Anterior cingulate cortex (tissue), 58 donors: ENCODE measurements at places on chromosomes 16 and 17.

DNA sequence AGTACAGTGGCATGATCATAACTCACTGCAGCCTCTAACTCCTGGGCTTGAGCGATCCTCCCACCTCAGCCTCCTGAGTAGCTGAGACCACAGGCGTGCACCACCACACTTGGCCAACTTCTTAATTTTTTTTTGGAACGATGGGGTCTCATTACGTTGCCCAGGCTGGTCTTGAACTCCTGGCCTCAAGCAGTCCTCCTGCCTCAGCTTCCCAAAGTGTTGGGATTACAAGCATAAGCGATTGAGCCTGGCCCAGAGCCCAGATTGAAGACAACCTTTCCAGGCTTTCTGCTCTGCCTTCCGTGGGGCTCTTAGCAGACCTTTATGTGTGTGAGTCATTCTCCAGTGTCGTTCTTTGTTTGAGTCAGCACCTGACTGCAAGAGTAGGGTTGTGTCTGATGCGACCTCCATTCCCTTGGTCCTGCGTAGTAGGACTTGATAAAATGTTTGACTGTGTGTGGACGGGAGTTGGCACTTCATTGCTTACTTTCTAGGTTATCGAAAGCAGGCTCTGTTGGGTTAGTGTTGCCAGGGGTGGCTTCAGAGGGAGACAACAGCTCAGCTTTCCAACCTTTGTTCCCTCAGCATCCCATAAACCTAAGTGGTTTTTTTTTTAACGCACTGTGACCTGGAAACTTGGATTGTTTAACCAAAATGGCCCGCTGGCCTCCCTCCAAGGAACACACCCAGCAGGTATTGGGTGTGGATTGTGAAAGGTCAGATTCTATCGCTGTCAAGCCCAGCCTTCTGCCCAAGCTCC lies 26.4 kb downstream of the EEF2K start:
- no peak for DNase-seq

- no peak for DNase-seq
Measured at GRCh38 chr16:57878586-57878985, 76.3 kb upstream of the KIFC3 start.

DNA sequence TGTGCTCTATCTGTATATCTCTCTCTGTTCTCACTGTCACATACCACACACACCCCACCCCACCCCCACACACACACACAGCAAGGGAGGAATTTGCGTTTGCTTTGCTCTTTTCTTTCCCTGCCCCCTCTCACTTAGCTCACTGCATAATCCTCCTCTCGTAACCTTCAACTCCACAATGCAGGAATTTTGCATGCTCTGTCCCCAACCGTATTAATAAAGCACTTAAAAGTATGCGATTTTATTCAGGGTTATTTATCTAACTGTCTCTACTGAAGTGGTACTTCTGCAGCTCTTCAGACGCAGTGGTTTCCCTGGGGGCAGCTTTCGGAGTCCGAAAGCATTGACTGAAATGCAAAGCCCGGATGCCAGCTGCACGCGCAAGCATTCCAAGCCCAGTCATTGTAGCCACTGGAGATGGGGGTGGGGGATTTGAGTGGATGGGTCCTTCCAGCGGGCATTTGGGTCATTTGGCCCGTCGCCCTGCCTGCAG lies 105.4 kb upstream of the RBFOX1 start:
- DNase-seq = no peak

DNA sequence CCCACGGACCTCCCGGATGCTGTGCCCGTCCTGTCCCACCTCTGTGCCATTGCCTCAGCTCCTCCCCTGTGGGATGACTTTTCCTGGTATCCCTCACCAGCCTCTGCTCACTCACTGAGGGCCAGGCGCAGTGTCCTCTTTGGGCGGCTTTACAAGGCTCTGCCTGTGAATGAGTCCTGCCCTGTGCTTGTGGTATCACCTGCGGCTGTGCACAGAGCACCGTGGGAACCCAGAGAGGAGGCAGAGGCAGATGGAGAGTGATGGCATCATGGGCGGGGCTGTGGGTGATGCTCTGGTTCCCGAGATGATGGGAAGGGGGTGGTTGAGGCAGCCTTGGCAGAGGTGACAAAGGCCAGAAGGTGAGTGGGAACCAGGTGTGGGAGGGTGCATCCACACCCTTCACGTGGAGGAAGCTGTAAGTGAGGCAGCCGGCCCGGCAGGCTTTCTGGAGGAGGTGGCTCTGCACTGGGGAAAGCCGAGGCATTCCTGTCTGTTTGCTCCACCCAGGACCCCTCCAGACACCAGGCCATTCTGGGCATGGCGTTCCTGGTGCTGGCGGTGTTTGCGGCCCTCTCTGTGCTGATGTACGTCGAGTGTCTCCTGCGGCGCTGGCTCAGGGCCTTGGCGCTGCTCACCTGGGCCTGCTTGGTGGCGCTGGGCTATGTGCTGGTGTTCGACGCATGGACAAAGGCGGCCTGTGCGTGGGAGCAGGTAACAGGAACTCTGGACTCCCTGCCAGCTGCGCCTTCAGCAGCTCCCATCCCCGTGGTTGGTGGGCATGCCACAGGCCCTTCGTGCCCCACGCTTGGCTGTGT lies 23.8 kb downstream of the ADCY7 start:
- no peak for DNase-seq

DNA sequence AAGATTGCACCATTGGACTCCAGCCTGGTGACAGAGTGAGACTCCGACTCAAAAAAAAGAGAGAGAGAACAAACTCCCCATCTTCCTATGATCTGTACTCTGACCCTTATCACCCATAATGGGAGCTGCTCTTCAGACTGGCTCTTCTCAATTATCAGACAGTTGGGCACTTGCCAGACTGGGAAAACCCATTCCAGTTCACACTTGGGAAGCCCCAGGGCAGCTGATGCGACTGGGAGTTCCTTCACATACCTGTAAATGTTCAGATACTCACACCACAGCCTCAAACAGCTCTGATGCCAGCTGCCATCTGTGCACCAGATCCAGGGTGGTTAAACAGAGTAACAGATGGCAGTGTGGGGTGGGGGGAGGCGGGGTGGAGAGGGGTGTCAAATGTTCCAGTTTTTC lies 23.8 kb upstream of the TMEM101 start:
- DNase-seq = no peak

DNA sequence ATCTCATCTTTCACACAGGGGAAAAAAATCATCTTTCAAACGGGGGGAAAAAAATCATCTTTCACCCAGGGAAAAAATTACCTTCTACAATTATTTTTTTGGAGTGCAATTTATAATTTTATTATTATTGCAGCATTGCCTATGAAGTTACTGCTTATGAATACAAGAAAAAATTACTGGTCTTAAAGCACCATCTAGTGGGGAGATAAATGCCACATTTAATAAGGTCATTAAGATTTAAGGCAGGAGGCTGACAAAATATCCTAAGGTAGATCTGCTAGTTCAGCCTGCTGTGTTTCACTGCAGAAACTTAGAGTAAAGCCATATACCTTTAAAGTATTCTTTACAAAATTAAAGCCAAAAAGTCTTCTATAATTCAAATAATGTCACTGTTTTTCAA lies 13.7 kb downstream of the SHCBP1 start:
- no peak for DNase-seq

GRCh38 chr17:58666858-58667267 lies 25.0 kb downstream of the TEX14 start:
- peak; percentile 29 for DNase-seq

DNA sequence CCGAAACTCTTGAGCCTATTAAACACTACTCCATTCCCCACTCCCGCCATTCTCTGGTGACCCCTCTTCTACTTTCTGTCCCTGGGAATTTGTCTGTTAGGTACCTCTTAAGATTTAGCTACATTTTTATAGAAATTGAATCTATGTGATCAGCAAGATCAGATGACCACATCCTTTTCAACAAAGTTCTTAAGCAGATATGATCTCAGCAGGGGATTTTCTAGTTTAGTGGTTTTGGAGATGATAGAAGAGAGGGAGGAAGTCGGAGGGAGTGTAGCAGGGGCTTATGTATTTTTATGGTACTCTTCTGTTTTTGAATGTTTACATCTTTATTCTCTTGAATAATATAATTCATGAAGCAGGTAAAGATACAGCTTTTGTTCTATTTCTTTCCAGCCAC lies 40.8 kb downstream of the RPA1 start:
- no peak for DNase-seq

DNA sequence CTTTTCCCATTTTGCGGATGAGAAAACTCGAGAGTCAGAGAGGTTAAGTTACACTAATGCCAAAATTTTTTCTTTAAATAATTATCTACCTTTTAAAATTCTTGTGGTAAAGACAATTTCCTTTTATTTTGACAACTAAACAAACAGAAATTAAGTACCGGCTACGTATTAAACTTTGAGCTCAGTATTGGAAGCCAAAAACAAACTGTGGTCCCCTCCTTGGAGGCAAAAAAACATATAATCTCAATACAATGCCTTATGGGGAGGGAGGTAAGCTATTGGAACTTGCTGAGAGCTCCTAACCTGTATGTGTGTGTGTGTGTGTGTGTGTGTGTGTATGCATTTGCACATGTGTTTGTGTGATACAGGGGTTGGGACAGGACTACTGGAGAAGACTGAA lies 2.2 kb downstream of the KRTAP2-4 start:
- no peak for DNase-seq

- no peak for DNase-seq
Measured at GRCh38 chr16:11254913-11255736, 879 bp downstream of the SOCS1 start.

DNA sequence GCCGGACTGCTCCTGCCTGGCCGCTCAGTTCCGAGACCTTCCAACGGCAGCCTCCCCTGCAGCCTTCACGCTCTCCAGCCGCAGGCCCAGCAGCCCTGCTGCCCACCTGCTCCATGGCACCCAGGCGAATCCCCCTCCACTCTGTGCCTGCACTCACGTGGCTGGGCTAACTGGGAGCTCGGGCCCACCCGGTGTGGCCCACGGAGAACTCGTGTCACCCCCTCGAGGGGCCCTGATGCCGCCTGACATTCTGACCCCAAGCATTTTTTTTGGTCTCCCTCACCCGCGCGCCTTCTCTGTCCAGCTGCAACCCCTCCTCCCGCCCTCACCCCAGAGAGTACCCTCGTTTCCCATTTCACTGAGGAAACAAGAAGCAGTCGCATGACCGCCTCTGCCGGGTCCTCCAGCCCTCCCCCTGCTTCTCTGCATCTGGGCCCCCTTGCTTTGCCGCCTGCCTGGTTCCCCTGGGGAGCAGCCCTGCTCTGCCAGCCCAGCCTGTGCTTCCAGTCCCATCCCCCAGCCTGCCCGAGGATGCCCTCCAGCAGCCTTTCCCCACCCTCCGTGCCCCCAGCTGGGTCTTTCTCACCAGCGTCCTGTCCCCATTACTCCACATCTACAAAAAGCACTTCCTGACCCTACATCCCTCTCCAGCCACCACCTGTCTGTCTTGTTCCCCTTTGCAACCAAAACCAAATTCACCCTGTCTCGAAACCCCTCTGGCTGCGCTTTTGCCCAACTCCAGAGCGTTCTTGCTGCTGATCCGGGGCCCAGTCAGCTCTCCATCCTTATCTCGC lies 146.4 kb upstream of the CHMP6 start:
- DNase-seq = no peak

GRCh38 chr16:23027386-23027785 lies 121.9 kb downstream of the USP31 start:
- DNase-seq = no peak

DNA sequence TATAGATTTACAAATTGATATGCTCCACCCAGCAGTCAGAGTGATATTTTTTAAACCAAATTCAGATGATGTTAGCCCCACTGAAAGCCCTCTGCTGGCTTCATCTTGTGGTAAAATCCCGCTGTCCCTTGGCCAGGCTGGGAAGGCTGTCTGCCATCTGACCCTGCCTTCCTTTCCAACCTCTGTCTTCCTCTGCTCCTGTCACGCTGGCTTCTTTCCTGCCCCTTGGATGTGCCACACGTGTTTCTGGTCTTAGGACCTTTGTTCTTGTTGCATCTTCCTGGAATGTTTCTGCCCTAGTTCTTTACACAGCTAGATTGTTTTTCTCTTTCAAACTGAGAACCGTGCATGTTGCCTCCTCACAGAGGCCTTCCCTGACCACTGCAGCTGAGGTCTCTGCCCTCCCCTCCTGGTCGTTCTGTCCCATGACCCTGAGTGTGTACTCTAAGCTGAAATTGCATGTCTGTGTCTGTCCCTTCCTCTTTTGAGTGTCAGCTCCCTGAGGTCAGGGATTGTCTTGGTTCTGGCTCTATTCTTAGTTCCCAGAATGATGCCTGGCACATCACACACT lies 11.4 kb downstream of the NT5M start:
- DNase-seq = no peak

- no peak for DNase-seq
Measured at GRCh38 chr17:18176176-18176575, 7.5 kb upstream of the ALKBH5 start.

DNA sequence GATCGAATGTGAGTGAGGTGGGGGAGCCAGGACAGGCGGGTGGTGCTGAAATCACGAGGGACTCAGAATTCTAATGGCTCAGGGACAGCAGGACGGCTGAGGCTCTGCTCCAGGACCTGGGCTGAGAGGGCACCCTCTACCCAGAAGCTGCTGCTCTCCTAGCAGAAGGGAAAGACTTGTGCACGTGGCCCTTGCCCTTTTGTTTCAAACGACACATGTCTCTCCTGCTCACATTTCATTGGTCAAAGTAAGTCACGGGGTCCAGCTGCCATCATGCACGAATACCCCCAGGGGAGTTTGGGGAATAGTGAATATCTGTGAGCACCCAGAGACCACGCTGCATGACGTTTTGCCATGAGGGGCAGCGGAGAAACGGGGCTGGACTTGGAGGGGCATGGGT lies 73.2 kb downstream of the RTN4RL1 start:
- no peak for DNase-seq

DNA sequence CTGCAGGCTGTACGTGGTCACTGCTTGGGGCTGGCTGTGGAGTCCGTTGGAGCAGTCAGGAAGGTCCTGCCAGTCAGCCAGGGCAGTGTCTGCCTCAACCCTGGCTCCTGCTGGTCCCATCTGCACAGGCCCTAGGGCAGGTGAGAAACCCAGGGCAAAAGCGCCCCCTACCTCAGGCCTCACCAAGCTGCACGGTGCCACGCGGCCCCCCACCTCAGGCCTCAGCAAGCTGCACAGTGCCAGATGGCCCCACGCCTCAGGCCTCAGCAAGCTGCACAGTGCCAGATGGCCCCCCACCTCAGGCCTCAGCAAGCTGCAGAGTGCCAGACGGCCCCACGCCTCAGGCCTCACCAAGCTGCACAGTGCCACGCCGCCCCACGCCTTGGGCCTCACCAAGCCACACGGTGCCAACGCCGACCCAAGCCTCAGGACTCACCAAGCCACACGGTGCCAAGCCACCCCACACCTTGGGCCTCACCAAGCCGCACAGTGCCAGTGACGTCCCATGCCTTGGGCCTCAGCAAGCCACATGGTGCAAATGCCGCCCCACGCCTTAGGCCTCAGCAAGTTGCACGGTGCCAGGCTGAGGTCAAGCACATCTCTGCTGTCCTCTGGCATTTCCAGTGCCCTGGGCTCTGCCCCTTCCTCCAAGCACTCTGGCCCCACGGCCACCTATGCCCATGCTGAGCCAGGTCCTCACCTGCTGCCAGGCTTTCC lies 5.5 kb downstream of the TMEM204 start:
- no peak for DNase-seq

GRCh38 chr17:40099619-40100418 lies 570 bp downstream of the NR1D1 start:
- DNase-seq = no peak

- DNase-seq = no peak
Measured at GRCh38 chr17:77312061-77312701, 171.4 kb downstream of the SEC14L1 start.
